ENCODE measurements at places on chromosomes 5 and 9.

DNA sequence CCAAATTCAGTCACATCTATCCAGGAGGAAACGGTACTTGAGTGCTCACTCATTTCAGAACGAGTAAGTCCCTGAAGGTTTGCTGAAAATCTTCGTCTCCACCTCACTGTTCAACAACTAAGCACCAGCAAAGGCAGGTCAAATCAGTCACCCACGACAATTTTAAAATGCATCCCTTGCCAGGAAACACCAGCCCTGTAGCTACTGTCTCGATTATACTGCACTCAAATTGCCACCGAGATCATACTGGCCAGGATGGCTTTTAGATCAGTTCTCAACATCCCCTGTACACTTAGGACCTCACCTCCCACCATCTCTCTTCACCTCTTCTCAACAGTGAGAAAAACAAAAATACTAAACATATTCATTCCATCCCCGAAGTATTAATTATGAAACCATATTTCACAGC lies 298.6 kb downstream of the AGTPBP1 start:
- DNase-seq = no peak

GRCh38 chr5:97224112-97224750 lies 41.2 kb upstream of the RIOK2 start:
- DNase-seq = no peak

GRCh38 chr9:128577206-128577605 lies 24.8 kb downstream of the SPTAN1 start:
- DNase-seq = no peak

DNA sequence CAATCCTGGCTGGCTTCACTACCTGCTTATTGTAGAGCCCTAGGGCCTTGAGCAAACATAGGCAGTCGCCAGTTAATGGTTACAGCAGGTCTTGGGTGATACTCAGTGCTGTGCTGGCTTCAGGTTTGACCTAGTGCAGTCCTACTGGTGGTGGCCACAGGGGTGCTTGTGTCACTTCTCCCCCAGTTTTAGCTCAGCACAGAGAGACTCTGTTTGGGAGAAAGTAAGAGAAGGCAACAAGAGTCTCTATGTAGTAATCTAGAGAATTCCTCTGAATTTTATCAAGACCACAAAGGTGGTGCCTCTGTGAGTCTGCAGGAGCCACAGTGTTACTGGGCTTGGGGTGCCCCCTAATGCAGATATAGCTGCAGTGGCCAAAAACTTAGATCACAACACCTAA lies 165.6 kb downstream of the CCDC171 start:
- no peak for DNase-seq

DNA sequence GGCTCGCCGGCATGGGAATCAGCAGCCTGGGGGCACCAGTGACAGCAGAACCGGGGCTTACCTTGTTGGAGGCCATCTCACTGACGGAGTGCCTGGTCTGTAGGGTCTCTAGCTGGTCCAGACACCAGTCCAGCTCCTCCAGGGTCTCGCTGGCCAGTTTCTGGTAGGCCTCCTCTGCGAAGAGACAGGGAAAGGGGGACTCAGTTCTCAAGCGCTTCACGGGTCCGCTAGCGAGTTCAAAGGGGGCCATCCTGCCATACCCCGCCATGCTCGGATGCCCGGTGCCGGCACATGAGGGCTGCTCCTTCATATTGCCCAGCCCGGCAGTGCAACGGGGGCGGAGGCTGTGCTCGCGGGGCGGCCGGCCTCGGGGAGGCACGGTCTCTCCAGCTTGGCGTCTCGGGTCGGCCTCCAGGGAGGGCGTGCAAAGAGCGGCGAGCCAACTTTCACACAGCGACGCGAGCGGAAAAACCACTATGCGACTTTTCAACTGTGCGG lies 456.0 kb downstream of the RAB3C start:
- no peak for DNase-seq
